ENCODE measurements at places on chromosomes 1 and 21. TPM values are rescaled to one million over a fixed set of nuclear protein-coding genes. Genes with fewer than 3 reads are reported as not detected.

Gene RAB42
- total RNA-seq, result 3.3 TPM

- DNase-seq, result no peak
Measured at GRCh38 chr1:110878591-110878990, 5.6 kb downstream of the CD53 start.

GRCh38 chr1:151011154-151011850 is 3.1 kb downstream of the PRUNE1 start:
- no peak for DNase-seq

Gene LRRC39
- total RNA-seq, result 0.35 TPM

GRCh38 chr1:35390600-35391494 is 122.3 kb downstream of the ZMYM4 start:
- DNase-seq, result no peak

DNA sequence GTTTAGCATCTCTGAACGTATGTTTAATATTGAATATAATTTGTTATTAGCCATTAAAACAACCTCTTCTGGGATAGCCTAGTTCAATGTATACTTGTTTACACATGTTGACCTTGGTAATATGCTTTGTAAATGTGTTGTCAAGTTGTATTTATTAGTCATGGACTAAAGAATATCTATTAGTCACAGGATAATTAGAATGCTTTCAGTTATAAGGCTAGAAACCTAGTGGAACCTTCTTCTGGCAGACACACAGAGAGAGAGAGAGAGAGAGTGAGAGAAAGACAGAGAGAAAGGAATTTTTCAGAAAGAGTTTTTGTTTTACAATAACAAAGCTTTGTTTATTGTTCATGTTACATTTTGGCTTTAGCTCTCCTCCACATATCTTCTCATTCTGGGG is 181.1 kb upstream of the APP start:
- no peak for DNase-seq

Gene EPHX1
- total RNA-seq, result 78.6 TPM

GRCh38 chr1:204072931-204073836 is at the start of gene SOX13:
Gene SOX13 (plus strand): TSS chr1:204073115. CDS start chr1:204112916, 39,801 bp downstream.
- peak; percentile 95 for DNase-seq

DNA sequence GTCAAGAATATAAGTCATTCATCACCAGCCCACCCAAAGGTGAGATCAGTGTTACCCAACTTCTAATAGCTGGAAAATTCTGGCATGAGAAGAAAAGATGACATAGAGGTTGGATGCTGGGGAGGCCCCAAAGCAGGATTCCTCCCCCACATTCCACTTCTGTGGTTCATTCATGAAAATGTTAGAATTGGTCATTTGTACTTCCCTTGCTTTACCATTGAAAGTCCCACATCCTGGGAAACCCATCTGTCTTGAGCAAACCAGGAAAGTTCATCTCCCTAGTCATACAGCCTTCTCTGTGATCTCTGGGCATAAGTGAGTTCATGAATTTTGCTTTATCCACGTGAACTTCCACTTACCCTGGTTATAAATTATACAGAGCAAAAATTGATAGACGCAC is 66.8 kb downstream of the SERINC2 start:
- no peak for DNase-seq

DNA sequence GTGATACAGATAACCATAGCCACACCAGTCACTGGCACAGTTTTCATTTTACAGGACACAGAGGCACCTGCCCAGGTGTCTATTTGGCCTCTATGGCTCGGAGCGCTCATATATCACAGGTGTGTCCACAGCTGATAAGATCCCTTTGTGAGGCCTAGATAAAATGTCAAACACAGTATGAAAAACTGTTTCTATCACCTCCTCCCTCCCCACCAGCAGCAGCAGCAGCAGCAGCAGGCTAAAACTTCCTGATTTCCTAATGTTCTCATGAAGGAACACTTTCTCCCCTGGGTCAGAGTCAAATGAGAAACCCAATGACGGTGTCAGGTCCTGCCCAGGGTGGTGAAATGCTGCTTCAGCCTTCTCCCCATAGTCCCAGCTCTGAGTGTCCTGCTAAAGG is 24.4 kb downstream of the ELAPOR1 start:
- no peak for DNase-seq

Gene SLC16A1
- total RNA-seq, result 8.7 TPM

Gene S100A3
- total RNA-seq, result 8.4 TPM

GRCh38 chr1:228210712-228211530 is 3.1 kb downstream of the OBSCN start:
- no peak for DNase-seq

DNA sequence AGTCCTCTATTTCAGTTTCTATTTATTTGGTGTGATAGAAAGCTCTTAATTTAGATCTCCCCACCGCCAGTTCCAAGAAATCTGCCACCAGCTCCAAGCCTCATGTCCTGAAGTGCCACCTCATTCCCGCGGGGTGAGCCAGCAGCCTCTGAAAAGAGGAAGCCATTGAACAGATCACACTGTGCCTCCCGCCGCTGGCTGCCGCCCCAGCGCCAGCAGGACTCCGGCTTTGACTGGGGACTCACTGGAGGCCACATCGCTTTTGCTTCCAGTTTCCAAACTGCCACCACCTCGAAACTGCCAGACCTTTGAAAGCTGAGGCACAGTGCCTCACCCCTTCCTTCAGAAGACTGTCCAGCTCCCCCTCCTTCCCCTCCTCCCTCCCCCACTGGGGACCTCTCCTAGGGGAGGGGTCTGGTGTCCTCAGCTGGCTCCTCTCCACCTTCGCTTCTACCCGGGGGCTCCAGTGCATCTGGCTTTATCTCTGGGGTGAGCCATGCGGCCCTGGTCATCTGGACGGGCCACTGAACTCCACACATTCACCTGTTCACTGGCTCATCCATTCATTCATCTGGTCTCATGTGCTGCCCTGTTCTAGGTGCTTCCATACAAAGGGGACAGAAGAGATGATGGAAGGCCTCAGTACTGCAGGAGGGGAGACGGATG is 58.9 kb downstream of the VPS26C start:
- peak; percentile 68 for DNase-seq

Gene OR2T35
- total RNA-seq, result 0.28 TPM

Gene FAM20B
- total RNA-seq, result 50.2 TPM

Gene KIF21B
- 5.6 TPM for total RNA-seq

- no peak for DNase-seq
Measured at GRCh38 chr21:27423038-27423437, 456.1 kb upstream of the ADAMTS5 start.

DNA sequence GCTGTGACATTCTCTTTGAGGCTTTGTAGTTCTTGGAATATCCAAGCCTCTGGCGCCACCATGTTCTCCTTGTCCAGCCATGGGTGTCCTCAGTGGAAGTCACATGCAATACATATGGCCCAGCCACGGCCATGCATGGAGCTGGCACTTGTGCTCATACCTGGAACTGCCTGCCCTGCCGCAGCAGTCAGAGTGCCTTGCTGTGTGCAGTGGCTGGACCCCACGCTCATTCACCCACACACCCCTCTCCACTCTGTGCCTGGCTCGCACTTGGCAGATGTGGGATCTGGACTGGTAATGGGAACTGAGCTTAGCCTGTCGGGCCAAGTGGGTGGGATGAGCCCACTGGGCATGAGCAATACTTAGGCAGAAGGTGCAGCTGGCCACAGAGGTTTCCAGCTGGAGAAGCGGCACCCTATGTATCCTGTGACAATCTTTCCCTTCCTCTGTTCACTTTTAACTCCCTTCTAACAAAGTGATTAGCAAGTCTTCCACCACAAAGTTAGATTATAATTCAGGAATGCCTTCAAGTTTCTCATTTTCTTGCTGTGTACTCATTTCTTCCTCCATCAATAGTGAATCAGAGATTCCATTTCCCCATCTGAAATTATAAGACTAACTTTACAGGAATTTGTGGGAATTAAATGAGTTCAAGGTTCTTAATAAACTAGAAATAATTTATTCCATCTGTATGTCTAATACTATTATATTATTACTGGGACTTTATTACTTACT is 351.6 kb upstream of the NCAM2 start:
- DNase-seq, result no peak

Gene OLIG2
- total RNA-seq, result not detected

Gene FCRL5
- total RNA-seq, result 10.3 TPM

- no peak for DNase-seq
Measured at GRCh38 chr1:159121526-159121925, 45.0 kb upstream of the AIM2 start.

GRCh38 chr1:79215311-79215710 is 208.8 kb upstream of the ADGRL4 start:
- DNase-seq, result no peak

Gene KCNK1
- total RNA-seq, result 10.7 TPM

DNA sequence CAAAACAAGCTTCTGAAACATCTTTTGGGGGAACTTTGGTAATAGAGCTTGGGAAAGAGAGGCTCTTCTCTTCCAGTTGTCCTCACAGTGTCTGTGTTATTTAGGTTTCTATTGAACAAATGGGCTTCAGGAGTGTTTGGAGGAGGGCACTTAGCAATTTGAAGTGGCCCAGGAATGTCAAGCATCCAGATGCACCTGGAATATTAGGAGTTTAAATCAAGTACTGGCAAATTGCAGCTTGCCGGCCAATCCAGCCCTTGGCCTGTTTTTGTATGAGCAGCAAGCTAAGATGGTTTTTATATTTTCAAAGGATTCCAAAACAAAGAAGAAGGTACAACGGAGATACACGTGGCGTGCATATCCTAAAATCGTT is 94.7 kb downstream of the CCDC185 start:
- DNase-seq, result no peak

Gene GPR89A
- 18.2 TPM for total RNA-seq

DNA sequence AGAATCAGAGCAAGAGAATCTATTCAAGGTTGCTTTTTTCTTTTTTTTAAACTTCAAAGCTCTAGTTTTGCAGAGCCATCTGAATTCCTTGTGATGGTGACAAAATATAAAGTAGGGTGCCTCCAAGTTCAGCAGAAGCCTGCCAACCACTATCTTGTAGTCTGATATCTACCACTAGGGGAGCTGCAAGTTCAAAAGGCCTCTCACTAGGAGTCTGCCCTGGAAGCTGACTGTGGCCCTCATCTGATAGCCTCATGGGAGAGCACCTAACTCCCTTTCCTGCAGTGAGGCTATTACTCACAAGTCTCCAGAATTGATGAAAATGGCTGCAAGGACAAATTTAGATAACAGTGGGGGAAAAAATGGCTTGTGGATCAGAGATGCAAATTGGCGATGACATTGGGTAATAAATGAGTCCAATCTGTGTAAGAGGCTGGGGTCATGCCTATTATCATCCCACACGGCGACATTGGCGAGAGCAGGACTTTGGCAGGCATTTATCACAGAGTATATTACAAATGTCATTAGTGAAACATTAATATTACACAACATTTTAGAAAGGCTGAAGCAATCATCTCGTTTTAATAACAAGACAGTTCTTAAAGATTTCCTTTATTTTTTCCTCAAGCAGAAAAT is 10.7 kb upstream of the ZP4 start:
- no peak for DNase-seq

GRCh38 chr1:203117611-203118575 is 9.6 kb upstream of the ADORA1 start:
- DNase-seq, result peak; percentile 91

DNA sequence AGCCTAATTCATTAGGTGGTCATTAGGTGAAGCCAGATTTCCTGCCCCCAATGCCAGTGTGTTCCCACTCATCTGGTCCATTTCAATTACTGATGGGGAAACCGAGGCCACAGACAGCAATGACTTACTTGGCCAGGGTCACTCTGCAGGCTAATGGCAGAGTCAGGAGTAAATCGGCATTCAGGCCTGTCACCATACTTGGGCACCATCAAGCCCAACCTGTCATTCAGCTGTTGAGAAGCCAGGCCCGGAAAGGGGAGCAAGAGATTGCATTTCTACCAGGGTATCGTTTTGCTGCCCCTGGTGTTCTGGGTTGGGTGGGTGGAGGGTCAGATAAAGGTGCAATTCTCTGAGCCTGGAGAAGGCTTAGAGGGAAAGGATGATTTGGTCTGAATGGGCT is 8.0 kb upstream of the TMEM61 start:
- DNase-seq, result peak; percentile 15

DNA sequence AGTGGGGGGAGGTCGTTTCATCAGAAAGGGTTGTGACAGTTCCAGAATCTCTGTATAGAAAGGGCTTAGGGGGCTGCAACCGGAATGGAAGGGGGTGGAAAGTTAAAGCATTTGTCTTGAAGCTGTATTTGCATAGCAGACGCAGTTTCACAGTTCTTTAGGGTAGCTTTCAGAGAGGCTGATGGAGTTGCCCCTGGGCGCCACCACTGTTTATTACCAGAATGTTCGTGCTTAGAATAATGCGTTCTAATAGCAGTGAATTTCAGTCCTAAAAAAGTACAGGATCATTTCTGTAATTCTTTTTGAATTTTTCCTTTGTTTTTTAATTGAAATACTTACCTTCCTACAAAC is 1.3 kb downstream of the EXO1 start:
- no peak for DNase-seq

DNA sequence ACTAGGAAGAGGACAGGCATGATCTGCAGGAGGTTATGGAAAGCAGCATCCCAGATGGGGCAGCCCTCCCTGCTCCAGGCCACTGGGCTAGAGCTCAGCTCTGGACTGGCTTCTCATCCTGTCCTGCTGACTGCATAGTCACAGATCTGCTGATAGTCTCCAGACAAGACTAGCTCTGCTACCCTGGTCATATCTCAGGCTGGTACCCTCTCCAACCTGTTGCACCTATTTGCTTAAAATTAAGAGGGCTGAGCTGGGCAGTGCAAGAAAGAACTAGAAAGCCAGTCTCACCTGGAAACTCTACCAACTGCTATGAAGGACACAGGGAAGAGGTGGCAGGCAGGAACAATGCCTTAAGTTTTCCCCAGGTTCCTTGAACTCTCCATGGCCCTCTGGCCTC is 40.4 kb downstream of the ITPKB start:
- no peak for DNase-seq

Gene HTR1D
- total RNA-seq, result 0.09 TPM

Gene PROX1
- total RNA-seq, result 6.6 TPM

DNA sequence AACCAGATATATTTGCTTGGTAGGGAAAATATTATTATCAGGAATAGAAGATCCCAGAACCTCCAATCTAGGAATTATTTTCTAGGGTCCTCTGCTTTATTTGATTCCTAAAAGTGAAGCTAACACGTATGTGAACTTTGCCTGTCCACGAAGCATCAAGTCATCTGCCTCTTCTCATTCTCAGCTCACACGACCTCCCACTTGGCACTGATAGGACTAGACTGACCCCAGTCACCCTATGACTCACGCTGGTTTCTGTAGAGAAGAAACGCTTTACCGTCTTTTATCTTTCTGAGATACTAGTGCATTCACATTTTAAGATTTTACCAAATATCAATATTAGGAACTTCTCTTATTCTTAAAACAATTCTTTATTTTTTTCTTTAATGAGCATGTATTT is 2.0 kb upstream of the KRTAP19-7 start:
- no peak for DNase-seq

GRCh38 chr1:19074361-19074901 is 118.0 kb upstream of the IFFO2 start:
- DNase-seq, result no peak

Gene TMEM240
- total RNA-seq, result 1.9 TPM

DNA sequence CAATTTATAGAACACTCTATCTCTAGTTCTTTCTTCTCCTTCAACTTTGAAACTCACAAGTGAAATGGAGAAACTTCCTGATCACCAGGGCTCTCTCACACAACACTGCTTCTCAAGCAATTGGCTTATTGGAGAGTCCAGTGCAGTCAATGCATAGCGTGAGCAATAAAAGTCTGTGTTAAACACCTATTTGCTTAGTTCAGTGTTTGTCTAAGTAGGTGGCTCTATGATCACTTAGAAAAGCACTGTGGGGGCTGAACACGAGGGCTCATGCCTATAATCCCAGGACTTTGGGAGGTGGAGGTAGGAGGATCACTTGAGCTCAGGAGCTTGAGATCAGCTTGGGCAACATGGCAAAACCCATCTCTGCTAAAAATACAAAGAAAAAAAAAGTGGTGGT is 12.2 kb downstream of the CTSS start:
- DNase-seq, result no peak
